ENCODE measurements at places on chromosomes 3 and 15. TPM values are rescaled to one million over a fixed set of nuclear protein-coding genes. Genes with fewer than 3 reads are reported as not detected.

IL1RAP gene
- 5.2 TPM for total RNA-seq

ACOX2 gene
- total RNA-seq: 3.2 TPM

ASB14 gene
- not detected for total RNA-seq

ITIH3 gene
- total RNA-seq: 0.67 TPM

CCDC39 gene
- total RNA-seq: not detected

TIGIT gene
- total RNA-seq: not detected

EXD1 gene
- 0.15 TPM for total RNA-seq

CD96 gene
- not detected for total RNA-seq
